ENCODE measurements at places on chromosomes 7 and 10.

DNA sequence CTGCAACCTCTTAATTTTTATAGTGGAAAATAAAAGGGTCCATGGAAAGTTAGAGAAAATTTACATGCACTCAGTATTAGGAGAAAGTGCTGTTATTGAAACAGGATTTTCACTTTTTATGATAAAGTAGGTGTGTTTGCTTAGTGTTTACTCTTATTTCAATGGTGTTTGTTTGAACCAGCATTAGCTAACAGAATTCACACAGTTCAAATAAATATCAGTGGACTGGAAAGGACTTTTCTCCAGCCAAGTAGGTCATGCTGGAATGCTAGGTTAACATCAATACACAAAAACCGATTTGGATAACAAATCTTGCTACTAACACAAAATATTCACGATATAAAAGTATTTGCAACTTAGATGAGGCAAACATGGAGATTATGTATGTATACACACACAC lies 49.4 kb upstream of the BET1 start:
- DNase-seq: no peak

- DNase-seq: peak; percentile 77
Observed at GRCh38 chr7:139702313-139702731, 75.5 kb downstream of the HIPK2 start.

GRCh38 chr10:86553213-86553612 lies 31.6 kb upstream of the WAPL start:
- no peak for DNase-seq

DNA sequence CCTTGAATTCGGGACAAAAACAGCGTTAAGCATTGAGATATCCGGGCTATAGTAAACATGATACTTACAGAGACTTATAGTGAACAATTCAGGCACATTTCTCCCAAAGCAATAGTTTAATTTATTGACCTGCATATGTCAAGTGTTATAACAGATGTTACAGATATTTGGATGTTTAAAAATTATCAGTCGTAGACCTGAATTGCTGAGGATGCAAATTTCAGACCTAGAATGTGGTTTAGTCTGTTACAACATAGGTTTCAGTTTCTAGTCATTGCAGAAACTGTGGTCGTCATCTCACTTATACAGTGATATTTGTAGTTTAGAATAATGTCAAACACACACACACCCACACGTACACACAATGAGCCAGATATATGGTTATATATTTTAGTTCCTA lies 85.2 kb downstream of the VTI1A start:
- DNase-seq: no peak

DNA sequence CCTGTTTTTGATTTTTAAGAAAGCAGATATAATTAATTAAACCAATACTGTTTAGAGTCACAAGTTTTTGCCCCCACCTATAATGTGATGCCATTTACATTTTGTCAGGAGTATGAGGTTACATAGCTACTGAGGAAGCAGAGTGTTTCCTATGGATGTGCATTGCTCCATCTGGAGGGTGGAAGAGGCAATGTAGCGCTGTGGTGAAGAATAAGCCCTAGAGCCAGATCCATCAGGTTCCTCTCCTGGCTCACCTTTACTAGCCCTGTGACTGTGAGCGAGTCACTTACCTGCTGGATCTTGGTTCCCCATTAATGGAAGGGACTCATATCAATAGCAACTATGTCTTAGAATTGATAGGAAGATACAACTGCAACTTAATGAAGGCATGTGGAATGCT lies 216.0 kb downstream of the GPAM start:
- no peak for DNase-seq

- no peak for DNase-seq
Observed at GRCh38 chr10:48404646-48405045, 98.2 kb downstream of the MAPK8 start.

GRCh38 chr10:47047577-47048525 lies 136.6 kb downstream of the PTPN20 start:
- no peak for DNase-seq

DNA sequence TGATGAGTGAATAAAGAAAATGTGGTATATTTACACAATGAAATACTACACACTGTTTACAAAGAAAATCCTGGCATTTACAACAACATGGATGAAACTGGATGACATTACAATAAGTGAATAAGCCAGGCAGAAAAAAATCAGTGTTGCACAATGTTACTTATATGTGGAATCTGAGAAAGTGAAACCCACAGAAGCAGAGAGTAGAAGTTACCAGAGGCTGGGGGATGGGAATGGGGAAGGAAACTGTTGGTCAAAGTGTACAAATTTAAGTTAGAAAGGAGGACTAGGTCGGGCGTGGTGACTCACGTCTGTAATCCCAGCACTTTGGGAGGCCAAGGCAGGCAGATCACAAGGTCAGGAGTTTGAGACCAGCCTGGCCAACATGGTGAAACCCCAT lies 538.5 kb upstream of the MKI67 start:
- no peak for DNase-seq

DNA sequence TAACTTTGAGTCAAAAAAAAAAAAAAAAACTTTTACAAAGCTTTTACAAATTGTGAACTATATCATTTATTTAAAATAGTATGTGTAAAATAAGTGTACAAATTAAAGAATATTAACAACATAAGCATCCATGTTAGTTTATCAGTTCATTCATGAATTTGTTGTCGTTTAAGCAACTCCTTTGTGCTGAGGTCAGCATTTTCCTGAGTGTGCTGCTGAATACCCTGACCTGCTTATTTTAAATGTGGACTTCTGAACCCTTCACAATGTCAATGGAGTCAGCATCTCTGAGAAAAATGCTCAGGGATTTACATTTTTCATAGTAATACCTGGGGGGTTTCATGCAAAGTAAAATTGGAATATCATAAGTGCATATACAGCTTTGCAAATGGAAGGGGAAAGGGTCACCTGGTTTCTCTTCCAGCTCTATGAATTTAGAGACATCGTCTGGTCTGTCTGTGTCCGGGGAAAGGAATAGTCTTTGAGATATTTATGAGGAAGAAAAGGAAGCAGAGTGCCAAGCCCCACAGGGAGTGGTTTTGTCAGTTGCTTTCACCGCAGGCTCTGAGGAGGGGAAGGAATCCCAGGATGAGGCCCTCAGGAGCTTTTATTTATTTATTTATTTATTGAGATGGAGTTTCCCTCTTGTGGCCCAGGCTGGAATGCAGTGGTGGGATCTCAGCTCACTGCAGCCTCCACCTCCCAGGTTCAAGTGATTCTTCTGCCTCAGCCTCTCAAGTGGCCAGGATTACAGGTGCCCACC lies 125.5 kb upstream of the SVIL start:
- no peak for DNase-seq

DNA sequence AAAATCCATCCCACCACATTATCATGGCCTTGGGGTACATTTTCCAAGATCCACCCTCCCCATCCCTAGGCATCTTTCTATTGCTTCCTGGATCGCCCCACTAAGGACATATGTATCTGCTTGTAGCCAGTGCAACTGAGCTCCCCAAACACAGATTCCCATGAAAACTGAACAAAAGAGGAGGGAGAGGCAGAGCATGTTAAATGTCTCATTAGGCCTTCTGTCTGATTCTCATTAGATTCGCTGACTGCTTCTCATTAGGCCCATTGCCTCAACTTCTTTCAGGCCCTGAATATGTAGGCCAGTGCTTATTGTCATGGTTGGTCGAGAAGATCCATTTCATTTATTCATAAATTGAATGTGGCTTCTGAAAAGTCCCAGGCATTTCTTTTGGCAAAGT lies 698.9 kb downstream of the INHBA start:
- DNase-seq: no peak

- no peak for DNase-seq
Observed at GRCh38 chr7:133753513-133753912, 373.6 kb upstream of the LRGUK start.

All from NCI-H1092 (cell line).